Caco-2 (cell line): ENCODE measurements at places on chromosomes 5 and 9. TPM values are rescaled to one million over a fixed set of nuclear protein-coding genes. Genes with fewer than 3 reads are reported as not detected.

The ADAMTS13 gene
- total RNA-seq: 5.3 and 6.2 TPM in 2 replicates

The S1PR3 gene
- 0.95 and 1.00 TPM in 2 replicates for total RNA-seq

The FOXI1 gene
- 0.14 and 0.39 TPM in 2 replicates for total RNA-seq

The PCDHGA5 gene
- 0.57 and 0.72 TPM in 2 replicates for total RNA-seq

DNA sequence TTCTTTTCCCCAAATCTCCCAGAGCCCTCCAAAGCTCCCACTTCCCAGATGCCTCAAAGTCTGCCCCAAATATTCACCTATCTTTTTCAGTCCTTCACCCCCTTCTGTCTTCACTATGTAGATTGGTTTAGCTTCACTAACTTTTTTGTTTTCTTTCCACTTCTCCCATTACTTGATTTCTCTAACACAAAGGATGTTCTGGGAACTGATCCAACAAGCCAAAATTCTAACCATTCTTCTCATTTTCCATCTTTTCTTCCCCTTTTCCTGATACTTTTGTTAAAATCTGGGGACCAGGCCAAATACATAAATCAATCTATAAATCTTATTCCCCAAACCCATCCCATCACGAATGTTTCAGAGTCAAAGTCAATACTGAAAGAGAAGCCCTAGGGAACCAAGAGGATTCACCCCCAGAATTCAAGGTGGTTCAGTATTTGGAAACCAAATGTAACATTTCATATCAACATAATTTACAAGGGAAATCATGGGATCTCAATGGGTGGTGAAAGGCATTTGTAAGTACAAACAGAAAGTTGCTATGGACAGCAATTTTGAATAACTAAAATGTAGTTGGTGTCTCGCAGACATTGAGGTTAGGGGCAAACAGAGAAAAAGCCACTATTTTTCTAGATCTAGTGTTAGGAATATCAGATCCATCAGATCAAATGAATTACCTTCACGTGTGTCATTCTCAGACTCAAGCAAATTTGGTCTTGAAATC lies 35.3 kb downstream of the APTX start:
- DNase-seq: no peak
- no peak overlapping the region for H3K27ac ChIP-seq
- H3K27me3 ChIP-seq: no peaks in the 10 kb centered on the region
- no peaks in the 10 kb centered on the region for H3K36me3 ChIP-seq
- H3K4me3 ChIP-seq: no peak overlapping the region

GRCh38 chr5:5416733-5417132 lies 5.7 kb upstream of the ICE1 start:
- no peaks in the 10 kb centered on the region for H3K27me3 ChIP-seq
- no peak overlapping the region for H3K27ac ChIP-seq
- H3K4me1 ChIP-seq: peaks cover 13% of the 10 kb centered on the region
- no peak for DNase-seq

DNA sequence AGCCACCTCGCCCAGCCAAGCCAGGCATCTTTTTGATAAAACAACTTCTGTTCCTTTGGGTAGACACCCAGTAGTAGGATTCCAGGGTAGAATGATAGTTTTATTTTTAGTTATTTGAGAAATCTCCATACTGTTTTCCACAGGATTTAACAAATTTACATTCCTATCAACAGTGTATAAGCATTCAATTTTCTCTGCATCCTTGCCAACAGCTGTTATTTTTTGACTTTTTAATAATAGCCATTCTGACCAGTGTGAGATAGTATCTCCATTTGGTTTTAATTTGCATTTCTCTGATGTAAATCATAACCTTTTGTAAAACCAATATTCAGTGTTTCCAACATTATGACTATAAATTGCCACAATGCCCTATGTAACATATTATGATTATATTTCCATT lies 28.2 kb upstream of the CCNB1 start:
- no peak overlapping the region for H3K4me3 ChIP-seq
- no peak for DNase-seq
- H3K27ac ChIP-seq: no peak overlapping the region
- H3K27me3 ChIP-seq: no peaks in the 10 kb centered on the region
- H3K36me3 ChIP-seq: no peaks in the 10 kb centered on the region

GRCh38 chr9:115845648-115846312 lies 307.8 kb upstream of the PAPPA start:
- H3K27ac ChIP-seq: no peak overlapping the region
- DNase-seq: no peak
- H3K4me3 ChIP-seq: no peak overlapping the region
- no peaks in the 10 kb centered on the region for H3K27me3 ChIP-seq
- no peaks in the 10 kb centered on the region for H3K36me3 ChIP-seq

DNA sequence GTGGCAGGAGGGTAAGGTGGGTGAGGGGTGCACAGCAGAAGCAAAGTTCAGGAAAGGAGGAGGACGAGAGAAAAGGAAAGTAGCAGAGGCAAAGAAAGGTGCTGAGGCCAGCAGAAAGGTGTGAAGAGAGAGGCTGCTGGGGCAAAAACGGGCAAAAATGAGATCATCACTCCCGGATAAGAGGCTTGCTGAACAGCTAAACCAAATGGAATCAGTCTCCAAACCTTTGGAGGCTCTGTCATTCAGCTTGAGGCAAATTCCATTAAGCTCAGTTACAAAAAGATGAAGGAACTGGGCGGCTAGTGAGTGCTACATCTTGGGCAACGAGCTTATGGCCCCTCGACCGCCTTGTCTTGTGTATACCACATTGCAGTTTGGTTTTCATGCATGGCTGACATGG lies 136.4 kb downstream of the FSTL4 start:
- no peaks in the 10 kb centered on the region; the same call in 1 of the 2 replicates for H3K27me3 ChIP-seq
- no peak for DNase-seq
- H3K27ac ChIP-seq: no peak overlapping the region
- no peak overlapping the region for H3K4me3 ChIP-seq
- H3K4me1 ChIP-seq: peaks cover 9% of the 10 kb centered on the region
- H3K36me3 ChIP-seq: no peaks in the 10 kb centered on the region
